Transverse colon (tissue), 4 donors: ENCODE measurements at places on chromosomes 2 and 18. TPM values are rescaled to one million over a fixed set of nuclear protein-coding genes. Genes with fewer than 3 reads are reported as not detected.

The ACSL3 gene
- 22.4 TPM for total RNA-seq

The SLC9A2 gene
- 61.7 TPM for total RNA-seq

The GPBAR1 gene
- total RNA-seq = not detected

The HS1BP3 gene
- total RNA-seq = 44.2 TPM

The VIT gene
- total RNA-seq = 2.5 TPM

The FASTKD2 gene
- 20.1 TPM for total RNA-seq

The MROH2A gene
- total RNA-seq = not detected

The ASB18 gene
- total RNA-seq = not detected

The C18orf54 gene
- 5.1 TPM for total RNA-seq

The PELI1 gene
- total RNA-seq = 36.5 TPM

The RMDN2 gene
- 14.1 TPM for total RNA-seq

The REL gene
- 12.0 TPM for total RNA-seq

The SERPINB4 gene
- total RNA-seq = not detected

The PAX8 gene
- total RNA-seq = 13.7 TPM

The SMAD2 gene
- 41.5 TPM for total RNA-seq
